CMK (cell line): ENCODE measurements at places on chromosomes 13 and 19.

DNA sequence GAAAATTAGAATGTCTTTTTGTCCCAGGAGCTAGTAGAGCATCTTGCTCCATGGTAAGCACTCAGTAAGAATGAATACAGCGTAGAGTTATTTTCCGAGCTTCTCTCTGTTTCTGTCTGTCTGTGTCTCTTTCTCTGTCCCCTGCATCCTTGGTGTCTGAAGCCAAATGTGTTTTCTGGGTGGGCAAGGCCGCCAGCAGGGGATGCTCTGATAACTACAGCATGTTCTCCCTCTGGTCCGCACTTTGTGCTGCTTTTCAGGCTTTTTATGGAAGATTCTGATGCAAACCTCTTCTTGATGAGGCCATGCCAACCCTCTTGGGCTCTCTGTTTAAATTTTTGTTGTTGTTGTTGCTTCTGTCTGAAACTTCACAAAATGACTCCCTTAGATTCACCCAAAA lies 142.8 kb upstream of the UBL3 start:
- DNase-seq = no peak

DNA sequence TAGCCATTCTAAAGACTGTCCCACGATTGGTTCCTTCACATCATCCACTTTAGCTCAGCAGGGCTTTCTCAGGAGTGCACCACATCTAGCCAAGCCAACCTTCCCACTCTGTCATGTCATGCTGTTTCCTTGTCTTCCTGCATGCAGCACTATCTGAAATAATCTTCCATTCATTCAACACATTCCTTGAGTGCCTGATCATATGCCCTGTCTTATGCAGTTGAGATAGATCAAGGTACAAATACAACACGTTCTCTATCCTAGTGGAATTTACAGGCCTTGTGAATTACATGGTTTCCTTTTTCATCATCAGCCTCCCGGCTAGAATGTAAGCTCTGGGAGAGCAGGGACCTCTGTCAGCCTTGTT lies 6.8 kb upstream of the MRPS31 start:
- DNase-seq = no peak

- no peak for DNase-seq
Observed at GRCh38 chr13:109126891-109127641, 497.7 kb downstream of the MYO16 start.

- DNase-seq = no peak
Observed at GRCh38 chr19:2108251-2109016, 11.7 kb downstream of the IZUMO4 start.

DNA sequence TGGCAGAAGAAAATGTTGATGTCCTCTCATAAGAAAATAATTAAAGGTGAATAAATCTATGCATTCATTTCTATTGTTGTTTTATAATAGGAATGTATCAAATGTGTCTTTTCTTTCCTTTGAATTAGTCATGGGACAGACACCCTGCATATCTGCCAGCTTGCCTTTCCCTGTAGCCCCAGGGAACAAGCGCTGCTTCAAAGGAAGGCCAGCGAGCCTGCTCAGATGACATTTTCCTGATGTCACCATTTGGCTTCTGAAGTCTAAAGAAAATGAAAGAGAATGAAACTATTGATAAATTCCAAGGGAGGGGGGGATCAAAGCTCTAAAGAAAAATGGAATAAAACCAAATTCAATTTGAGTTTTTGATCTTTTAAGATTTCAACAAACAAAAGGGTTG lies 574.8 kb downstream of the IRS2 start:
- DNase-seq = no peak

DNA sequence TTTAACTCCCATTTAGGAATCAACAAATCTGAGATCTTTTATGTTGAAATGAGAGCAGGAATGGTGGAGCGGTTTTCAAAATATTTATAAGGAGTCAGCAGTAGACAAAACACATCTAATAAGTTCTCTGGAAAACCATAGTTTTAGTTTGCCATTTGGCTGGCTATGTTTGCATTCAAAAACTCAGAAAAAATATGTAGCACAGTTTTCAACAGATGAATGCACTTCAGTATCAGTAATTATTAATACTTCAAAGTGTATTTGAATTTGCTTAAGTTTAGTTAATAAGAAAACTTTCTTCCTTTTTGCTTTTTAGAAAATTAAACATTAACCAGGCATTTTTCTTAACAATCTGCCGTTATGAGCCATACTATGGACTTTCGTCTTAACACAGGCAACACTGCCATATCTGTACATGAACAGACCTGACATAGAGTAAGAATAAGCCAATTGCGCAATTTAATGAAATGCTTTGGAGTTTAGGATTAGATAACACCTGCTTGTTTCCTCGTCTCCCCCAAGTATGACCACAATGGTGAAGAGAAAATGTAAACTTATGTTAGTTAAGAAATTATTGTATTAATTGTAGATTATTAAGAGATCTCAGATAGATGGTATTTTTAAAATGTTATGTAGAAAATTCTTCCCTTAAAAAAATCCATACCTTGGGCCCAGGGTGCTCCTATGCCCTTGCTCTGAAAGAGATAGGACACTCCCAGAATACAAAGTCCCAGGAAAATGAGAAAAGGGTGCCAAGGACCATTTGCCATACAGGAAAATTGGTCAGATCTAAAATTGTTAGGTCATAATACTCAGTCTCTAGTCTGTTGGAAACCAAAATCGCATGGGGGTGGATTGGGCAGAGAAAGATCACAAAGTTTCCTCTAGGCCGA lies 552.3 kb upstream of the ARGLU1 start:
- no peak for DNase-seq

DNA sequence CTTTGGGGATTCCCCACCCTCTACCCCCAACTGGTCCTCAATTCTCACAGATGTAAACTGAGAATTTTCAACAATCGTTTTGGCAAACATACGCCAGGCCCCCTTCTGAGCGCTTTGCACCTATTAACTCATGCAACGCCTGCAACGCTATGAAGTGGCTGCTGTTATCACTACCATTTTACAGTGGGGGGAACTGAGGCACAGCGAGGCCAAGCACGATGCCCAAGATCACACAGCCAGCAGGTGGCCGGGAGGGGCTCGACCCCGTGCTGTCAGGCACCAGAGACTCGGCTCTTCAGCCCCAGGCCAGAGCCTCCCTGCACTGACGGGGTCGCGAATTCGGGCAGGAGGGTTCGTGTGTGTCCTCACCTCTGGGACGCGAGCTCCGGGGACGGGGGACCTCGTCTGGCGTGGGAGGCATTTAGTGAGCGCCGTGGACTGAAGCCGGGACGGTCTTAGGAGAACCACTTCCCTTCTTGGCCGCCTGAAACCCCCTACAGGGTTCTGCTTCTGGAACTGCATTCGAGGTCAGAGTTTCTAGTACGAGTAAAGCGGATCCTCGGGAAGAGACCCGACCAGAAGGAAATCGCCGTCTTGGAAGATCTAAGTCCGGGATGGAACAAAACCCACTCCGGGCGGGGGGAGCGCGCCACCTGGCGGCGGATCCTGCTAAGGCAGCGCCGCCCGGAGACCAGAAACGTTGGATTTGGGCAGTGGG lies 21.0 kb downstream of the ZNF114 start:
- peak; percentile 43 for DNase-seq

DNA sequence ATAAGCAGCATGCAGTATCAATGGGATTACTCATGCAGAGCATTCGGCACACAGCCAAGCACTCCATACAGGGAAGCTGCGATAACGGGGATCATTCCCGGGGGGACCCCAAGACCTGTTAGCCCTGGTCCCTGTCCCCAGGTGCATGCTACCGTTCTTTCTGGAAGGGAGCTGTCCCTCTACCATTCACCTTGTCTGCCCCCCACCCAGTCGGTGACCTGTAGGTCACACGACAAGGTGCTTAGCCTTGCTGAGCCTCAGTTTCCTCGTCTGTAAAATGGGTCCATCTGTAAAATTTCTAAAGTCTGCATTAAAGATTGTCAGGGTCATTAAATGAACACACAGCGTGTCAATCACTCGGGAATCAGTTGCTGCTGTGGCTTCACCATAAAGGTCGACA lies 6.8 kb upstream of the ACP7 start:
- no peak for DNase-seq

- DNase-seq = no peak
Observed at GRCh38 chr13:51793570-51794271, 10.2 kb downstream of the DHRS12 start.

GRCh38 chr13:47675871-47676270 lies 325.2 kb downstream of the SUCLA2 start:
- no peak for DNase-seq

GRCh38 chr19:29596885-29597525 lies 9.1 kb upstream of the POP4 start:
- no peak for DNase-seq

GRCh38 chr13:33757713-33758112 lies 60.2 kb upstream of the RFC3 start:
- no peak for DNase-seq
